DMS53 (cell line): ENCODE measurements at places on chromosomes 5 and 9.

DNA sequence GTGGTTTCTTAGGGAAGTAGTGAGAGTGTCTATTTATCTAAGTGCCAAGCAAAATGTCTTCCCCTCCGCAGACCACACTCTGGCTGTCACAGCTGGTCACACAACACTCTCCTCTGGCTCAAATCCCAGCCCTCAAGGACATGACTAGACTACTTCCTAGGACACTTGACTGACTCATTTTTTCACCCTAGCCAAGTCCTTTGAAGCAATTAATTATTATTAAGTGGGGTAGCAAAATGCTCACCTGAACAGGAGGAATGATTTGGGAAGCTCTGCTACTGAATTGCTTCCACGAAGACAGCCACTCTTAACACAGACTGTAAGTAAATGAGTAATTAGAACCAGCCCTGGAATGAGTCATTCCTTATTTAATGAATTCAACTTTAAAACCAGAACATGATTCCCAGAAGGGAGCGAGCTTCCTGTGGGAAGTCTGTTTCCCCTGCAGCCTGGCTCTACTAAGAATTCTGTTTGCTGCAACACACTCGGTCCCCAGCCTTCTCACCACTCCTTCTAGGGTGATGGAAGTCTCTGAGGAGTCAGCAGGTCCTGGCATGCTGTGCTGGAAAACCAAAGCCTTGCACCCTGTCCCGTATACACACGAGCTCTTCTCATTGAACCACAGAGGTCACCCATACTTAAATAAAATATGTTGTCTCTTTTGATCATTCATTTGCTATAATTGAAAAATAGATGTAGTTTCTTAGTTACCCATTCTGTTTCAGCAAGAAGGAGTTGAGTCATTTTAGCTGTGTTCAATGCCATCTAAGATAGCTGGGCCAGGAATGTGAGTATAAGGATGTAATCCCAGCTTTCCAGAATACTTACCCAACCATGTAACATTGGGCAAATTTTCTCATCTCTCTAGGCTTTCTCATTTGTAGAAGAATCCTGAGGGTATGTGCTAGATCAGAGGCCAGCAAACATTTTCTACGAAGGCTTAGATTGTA is 218.6 kb upstream of the RASEF start:
- DNase-seq, result peak; percentile 71

GRCh38 chr9:33718987-33719386 is 76.4 kb upstream of the PRSS3 start:
- no peak for DNase-seq

DNA sequence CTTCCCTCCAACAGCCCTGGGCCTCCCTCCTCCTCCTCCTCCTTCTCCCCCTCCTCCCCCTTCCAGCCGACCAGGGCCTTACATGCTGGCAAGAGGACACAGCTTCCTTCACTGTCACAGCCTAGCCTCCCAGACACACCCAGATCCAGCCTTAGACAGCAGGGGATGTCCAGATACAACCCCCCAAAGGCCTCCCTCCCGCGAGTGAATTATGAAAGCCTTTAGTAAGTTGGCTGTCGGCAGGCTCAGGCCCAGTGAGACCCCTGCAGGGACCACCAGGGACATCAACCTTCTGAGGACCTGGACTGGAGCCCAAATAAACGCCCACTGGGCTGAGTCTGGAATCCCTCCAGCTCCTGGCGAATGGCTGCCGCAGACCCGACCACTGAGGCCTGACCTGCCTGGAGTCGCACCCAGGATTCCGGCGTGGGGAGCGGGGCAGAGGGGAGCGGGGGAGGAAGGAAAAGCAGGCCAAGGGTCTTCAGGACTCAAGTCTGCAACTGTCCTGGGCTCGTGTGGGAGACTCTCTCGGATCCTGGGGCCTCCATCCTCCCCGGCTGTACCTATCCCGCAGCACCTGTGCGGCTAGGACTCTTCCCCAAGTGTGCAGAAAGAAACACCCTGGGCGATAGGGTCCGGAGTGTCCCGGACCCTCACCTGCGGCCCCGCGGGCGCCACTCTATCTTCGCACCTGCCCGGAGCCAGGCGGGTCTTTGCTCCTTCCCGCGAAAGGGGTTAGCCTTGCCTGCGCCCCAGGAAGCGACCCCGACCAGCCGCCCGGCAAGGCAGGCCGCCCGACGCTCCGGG is 705 bp downstream of the SEPTIN8 start:
- peak; percentile 45 for DNase-seq

GRCh38 chr9:61670616-61671015 is 480.8 kb downstream of the SPATA31A7 start:
- no peak for DNase-seq

- DNase-seq, result peak; percentile 60
These were observed 39.0 kb downstream of the ESM1 start for GRCh38 chr5:54946306-54946819.

- DNase-seq, result no peak
These were observed 137.5 kb downstream of the GAPVD1 start for GRCh38 chr9:125399165-125399564.

- DNase-seq, result peak; percentile 9
These were observed 86.2 kb downstream of the PTPN3 start for GRCh38 chr9:109411798-109412352.

GRCh38 chr9:89008744-89009545 is 17.7 kb downstream of the S1PR3 start:
- no peak for DNase-seq

GRCh38 chr9:99368341-99369326 is 146.6 kb downstream of the SEC61B start:
- DNase-seq, result peak; percentile 56

GRCh38 chr9:29198861-29199260 is 1625.6 kb upstream of the C9orf72 start:
- no peak for DNase-seq

- DNase-seq, result peak; percentile 14
These were observed 417.1 kb downstream of the KDM4C start for GRCh38 chr9:7174884-7175283.

- DNase-seq, result no peak
These were observed 134.3 kb upstream of the ICE1 start for GRCh38 chr5:5288201-5288600.

GRCh38 chr9:75616841-75617566 is 273.5 kb upstream of the PCSK5 start:
- DNase-seq, result peak; percentile 68

GRCh38 chr5:134245692-134246091 is 19.8 kb upstream of the PPP2CA start:
- peak; percentile 55 for DNase-seq

- no peak for DNase-seq
These were observed 144.6 kb upstream of the ZNF366 start for GRCh38 chr5:72651779-72652178.

DNA sequence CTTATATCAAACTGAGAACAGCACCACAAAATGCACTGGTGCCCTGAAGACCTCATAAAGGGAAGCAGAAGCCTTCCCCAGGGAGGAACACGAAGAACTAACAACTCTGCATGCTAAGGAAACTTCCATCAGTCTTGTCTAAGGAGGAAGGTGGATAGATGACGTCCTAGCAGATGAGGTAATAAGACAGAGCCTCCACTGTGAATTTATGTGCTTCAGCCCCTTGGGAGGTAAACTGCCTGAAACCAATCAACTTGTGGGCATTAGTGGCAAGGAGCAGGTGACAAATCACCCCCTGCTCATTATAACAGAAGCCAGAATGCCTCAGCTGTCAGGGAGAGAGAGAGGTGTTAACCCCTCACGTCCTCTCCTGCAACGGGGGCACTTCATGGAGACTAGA is 48.9 kb upstream of the SPIN1 start:
- no peak for DNase-seq

DNA sequence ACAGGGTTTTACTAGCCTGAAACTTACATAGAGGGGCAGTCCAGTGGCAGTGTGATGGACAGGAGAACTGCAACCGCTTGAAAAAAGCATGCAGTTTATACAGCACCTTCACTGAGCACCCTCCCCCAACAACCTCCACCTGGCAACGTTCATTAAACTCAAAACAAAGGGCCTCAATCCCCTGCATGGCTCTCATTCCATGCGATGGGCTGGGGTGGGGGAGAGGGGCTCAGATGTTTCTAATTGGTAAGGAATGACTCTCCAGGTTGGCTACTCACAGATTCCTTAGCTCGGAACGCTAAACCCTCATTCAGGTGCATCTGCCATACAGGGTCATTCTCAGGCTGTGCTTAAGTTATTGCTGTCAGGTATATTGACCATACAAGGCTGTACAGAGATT is 80.9 kb upstream of the ITGA1 start:
- no peak for DNase-seq

- peak; percentile 84 for DNase-seq
These were observed 129.8 kb downstream of the SLC12A2 start for GRCh38 chr5:128213340-128213739.

- DNase-seq, result no peak
These were observed 2.2 kb upstream of the GZMK start for GRCh38 chr5:55021821-55022220.

- DNase-seq, result peak; percentile 19
These were observed 32.9 kb downstream of the RALGPS1 start for GRCh38 chr9:126947529-126947928.

DNA sequence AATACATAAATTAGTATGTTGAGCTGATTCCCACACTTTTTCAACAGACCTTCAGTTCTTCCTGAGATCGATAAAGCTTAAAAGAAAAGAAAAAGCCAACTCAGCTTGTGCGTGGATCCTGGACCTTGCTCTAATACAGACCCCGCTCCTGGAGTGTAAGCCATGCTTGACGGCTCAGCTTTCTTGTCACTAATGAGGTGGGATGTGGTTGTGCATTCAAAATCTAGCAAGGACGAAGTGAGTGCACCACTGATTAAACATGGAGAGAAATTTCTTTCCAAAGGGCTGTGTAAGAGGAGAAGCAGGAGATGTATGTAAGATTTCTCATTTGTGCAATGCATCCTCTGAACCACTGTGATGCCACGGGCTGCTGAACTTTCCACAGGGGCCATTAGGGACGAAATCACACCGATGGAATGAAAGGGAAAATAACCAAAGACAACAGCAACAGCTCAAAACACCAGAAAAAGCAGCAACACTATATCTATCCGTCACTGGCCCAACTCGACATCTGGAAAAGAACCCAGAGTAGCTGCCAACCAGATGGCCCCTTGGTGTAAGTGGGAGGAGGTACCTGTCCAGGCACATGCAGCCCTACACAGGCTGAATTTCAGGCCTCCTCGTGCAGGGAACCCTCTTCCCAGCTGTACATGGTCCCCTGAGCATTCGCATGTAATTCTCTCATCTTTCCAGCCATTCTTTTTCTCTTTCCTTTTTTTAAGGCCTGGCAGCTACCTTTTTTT is 178.9 kb downstream of the SREK1 start:
- DNase-seq, result no peak

DNA sequence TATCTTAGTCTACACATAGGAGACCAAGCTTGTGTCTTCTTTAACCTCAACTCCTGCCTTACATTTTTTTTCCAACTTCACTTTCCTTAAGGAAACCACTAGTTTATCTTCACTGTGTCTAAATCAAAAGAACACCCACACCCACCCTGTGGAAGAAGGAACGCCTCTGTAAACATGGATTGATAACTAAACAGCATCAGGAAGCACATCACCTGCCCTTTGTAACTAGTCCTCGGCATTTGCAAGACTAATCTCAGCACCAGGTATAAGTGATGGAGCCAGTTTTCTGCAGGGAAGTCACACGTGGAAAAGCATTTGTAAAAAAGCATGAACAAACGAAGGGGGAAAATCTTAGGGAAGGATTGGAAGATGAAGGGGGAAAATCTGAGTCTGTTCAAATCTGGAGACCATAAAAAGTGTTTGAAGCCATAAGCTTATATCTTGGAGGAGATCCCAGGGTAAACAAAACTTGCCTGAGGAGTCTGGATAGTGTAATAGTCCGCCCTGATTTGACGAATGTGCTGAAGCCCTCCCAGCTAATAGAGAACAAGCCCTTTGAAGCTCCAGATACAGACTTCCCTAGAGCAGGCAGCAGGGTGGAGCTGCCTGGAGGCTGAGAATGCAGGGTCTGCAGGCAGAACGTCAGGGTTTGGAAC is 117.3 kb upstream of the LHFPL2 start:
- no peak for DNase-seq

DNA sequence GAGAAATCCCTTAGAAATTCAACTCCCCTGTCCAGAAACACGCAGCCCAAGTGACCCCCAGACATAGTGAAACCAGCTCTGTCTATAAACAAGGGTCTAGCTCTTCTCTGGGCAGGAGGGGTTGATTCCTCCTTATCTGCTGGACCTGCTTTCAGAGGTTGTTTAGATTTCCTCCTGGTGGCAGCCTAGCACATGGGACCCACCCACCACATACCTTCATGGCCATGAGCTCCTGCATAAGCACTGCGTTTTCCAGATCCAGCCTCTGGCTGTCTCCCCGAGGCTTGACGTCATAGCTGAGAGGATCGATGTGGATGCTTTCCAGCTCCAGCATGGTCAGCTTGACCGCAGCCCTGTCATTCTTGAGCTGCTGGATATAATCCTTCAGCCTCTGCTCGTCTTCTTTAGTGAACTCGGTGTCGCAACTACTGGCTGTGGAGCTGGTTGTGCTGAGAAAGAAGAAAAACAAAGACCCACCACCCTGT is 77.0 kb downstream of the DCP2 start:
- DNase-seq, result no peak

DNA sequence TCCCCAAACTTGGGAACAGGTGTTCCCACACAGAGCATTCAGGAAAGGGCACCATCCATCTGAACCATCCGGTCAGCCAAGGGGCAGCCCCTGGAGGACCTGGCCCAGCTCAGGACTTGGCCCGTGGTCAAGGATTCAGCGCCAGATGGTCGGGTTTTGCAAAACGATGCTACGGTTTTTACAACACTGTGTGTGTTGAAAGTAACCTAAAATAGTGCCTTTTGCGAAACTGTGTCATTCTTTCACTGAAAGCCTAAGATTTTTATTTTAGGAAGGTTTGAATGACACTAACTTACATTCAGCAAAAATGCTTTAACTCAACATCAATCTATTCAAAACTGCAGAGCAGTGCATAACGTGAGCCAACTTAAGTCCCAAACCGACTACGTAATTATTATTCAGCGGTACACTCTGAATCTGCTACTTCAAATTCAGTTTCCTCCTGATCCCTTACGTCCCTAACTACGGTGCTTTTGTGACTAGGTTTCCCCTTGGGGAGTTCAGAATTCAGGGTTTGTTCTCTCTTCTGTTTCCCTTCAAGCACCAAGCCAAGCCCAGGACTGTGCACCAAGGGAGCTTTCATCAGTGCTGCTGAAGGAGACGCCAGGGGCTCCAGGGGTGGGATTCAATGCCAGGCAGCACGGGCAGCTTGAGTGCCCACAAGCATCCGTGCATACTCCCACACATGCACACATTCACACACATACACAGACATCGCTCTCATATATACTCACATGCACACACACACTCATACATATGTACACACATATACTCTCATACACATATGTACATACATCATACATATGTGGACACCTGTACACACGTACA is 25.8 kb downstream of the LPCAT1 start:
- DNase-seq, result no peak

GRCh38 chr5:176388444-176389134 is at the start of the genes HIGD2A and NOP16:
Gene HIGD2A, plus strand, starts transcription at chr5:176388751. Its CDS starts 69 bp downstream, at chr5:176388820.
Gene NOP16, minus strand, starts transcription at chr5:176388598. Its CDS starts 59 bp downstream, at chr5:176388539.
- DNase-seq, result peak; percentile 100

- no peak for DNase-seq
These were observed 19.6 kb upstream of the HRH2 start for GRCh38 chr5:175638305-175638704.

- no peak for DNase-seq
These were observed 17.2 kb downstream of the PAM start for GRCh38 chr5:102772273-102772672.

- DNase-seq, result no peak
These were observed 12.4 kb upstream of the AKNA start for GRCh38 chr9:114400219-114400618.

- DNase-seq, result no peak
These were observed 59.0 kb downstream of the MAP1B start for GRCh38 chr5:72166070-72166979.
